Fibroblast of skin of scalp (primary cell): ENCODE measurements at places on chromosomes 11 and 22.
A peak's percentile ranks its signal among the peaks of the same experiment; 100 is the strongest.

GRCh38 chr11:126146454-126147192 is 64.8 kb downstream of the RPUSD4 start:
- DNase-seq: no peak

DNA sequence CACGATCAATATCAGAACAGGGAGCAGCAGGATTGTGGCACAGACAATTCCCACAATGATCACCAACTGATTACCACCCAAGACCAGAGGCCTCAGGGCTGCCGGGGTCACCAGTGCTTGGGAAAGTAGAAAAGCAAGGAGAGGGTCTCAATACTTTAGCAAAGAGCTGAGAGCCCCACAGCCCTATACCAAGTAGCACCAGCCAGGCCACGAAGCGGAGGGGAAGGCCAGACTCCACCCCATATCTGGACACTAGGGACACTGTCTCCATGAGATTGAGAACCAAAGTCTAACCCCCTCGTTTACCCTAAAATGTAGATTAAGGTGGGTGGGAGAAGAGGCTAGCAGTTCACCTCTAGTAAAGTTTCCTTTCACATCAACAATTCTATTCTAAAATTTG is 24.1 kb upstream of the SCN2B start:
- no peak for DNase-seq

DNA sequence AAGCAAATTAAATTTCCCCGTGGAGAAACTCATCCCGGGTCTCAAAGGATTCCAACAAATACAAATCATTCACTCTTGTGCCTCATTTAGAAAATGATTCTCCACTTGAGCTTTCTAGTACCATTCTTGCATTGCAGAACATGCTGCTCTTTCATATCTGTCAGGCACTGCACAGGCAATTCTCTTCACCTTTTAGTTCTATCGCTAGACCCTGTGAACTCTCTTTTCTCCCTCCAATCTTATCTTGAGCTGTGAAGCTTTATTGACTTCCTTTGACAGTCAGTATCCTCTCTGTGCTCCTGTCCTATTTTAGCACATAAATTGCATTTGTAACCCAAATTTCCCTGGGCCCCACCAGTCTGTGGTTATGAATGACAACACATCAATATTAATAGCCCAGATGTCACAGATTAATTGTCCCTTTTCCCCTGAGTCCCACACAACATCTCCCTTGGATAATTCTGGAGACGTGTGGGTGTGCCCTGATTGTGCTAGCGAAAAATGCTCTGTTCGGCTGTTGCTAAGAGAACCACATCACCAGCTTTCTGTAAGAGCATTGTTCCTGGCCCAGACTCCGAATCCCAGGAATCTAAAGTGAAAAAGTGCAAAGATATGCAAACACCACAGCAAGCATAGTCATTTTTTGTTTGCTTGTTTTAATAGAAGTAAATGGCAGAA is 22.4 kb upstream of the SC5D start:
- no peak for DNase-seq

DNA sequence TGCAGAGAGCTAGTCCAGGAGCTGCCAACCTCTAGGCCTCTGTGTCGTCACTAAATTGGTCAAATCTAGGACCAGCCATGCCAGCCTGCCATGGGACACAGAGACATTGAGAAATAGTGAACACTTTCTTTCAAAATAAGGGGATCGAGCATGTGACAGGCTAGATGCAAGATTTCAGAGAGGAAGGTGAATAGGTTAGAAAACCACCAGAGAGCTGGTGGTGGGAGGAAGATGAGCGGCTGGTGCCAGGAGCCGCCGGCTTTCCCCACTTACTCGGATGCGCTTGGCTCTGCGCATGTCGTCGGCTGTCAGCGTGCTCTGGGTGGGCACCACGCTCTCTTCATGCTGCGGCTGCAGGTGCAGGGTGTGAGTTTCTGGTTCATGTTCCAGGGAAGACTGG is 35.4 kb upstream of the NFRKB start:
- DNase-seq: no peak

DNA sequence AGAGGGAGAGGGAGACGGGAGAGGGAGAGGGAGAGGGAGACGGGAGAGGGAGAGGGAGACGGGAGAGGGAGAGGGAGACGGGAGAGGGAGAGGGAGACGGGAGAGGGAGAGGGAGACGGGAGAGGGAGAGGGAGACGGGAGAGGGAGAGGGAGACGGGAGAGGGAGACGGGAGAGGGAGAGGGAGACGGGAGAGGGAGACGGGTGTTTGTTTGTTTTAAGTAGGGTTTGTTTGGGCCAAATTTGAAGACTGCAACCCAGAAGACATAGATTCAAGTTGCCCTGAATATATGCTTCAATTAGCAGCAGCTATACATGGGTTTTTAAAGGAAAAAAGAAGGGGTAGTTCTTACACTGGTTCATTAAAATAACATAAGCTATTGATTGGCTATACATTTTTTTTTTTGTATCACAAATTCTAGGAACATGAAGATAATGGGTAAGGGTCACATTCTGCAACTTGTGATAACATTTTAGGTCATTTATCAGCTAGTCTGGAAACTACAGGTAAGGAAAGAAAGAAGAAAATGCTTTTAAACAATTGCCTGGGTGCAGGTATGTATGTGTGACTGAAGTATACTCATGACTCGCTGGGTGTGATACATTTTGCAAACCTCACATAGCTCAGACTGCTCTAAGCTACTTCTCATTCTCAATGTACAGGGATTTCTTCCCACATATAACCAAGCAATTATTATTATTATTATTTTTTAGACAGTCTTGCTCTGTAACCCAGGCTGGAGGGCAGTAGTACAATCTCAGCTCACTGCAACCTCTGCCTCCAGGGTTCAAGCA is 67.3 kb downstream of the MCHR1 start:
- no peak for DNase-seq

DNA sequence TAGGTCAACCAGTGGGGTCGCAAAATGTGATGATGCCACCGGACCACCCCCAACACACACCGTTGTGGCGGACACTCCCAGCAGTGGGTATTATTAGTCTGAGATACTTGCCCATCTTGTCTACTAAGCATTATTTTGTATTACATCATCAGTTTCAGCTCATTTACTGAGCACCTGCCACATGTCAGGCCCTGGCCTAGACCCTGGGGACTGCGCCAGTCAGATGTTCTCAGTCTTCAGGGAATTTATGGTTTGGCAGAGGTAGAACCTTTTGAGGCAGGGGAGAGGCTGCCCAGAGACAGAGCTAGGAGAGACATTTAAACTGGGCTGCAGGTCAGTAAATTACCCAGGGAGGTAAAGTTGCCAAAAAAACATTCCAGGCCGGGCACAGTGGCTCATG is 43.1 kb upstream of the GCAT start:
- no peak for DNase-seq

- DNase-seq: peak; percentile 52
These were observed 260.0 kb downstream of the SOX6 start for GRCh38 chr11:16096336-16096735.

DNA sequence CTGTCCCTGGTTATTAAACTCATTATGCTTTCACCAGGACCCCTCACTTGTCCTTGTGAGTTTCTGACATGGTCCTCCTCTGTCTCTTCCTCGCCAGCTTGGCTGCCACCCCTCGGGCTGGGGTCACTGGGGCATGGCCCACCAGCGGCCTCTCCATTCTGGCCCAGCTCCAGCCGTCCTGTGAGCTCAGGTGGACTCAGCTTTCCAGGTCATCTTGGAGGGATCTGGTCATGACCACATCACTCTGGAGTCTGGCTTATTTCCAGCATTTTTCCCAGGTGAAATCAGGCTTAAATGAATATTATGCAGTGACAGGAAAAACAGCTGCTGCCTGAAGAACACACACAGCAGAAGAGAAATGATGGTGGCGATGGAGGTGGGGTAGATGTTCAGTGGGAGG is 224.5 kb downstream of the ADAMTS15 start:
- no peak for DNase-seq

DNA sequence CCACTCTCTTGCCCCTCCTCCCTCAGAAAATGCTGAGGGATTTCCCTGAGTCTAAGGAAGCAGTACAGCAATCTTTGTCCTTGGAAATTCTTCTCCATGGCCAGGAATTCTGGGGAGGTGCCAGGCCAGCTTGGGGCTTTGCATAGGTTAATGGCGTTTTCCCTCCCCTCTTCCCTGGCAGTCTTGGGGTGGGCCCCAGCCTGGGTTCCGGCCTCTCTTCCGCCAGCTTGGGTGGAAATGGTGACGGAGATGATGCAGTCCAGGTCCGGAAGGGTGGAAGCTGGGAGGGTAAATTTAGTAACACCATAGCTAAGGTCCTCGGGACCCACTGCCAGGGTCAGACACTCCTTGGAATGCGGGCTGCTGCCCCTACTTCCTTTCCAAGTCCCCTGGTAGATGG is 5.0 kb downstream of the PHLDB1 start:
- no peak for DNase-seq

- no peak for DNase-seq
These were observed 19.1 kb downstream of the ZNF143 start for GRCh38 chr11:9479899-9480298.

DNA sequence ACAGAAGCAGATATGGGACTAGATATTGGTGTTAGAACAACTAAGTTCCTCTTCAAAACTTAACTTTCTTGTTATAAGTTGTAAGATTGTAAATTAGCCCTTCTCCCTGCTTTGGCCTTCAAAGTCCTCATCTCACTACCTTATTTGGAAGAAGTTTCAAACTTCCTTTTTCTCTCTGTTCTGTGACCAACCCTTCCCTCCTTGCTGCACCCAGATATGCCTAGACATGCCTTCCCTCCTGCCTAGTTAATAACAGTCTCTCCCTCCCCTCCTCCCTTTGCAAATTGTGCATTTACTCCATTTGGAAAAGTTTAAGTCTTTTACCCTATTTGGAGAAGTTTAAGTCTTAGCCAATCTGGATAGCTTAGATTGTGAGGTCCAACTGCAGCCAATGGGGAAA is 4.9 kb downstream of the OR52K2 start:
- no peak for DNase-seq

- peak; percentile 93 for DNase-seq
These were observed 518.7 kb downstream of the NTM start for GRCh38 chr11:131889146-131889577.

GRCh38 chr11:92738276-92738675 is 231.2 kb upstream of the MTNR1B start:
- DNase-seq: peak; percentile 44

DNA sequence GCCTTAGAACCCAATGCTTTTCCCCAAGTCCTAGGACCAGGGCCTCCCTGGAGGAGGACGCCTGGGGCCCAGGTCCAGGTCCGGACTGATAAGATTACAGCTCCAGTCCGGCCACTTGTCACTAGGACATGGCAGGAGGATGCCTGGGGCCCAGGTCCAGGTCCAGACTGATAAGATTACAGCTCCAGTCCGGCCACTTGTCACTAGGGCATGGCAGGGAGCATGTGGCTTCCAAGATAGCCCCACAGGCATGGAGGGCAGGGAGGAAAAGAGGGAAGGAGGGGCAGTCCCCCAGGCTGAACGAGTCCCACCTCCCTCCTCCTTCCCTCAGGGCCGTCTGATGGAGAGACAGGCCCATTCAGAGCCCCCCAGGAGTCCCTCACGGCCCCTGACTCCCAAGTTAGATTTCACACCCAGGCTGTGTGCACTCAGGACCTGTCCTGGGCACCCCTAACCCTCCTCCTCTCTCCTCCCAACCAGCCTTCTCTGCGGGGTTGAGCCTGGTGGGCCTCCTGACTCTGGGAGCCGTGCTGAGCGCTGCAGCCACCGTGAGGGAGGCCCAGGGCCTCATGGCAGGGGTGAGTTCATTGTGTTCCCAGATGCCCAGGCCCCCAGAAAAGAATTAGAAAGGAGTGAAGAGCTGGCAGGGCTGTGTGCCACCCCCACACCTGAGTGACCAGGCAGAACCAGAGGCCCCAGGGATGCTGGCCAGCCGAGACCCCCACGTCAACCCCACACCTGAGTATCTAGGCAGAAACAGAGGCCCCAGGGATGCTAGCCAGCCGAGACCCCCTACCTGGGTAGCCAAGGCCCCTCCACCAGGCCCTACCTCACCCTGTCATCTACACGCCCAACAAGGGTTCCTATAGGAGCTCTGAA is 2.1 kb downstream of the TSPAN32 start:
- DNase-seq: no peak

DNA sequence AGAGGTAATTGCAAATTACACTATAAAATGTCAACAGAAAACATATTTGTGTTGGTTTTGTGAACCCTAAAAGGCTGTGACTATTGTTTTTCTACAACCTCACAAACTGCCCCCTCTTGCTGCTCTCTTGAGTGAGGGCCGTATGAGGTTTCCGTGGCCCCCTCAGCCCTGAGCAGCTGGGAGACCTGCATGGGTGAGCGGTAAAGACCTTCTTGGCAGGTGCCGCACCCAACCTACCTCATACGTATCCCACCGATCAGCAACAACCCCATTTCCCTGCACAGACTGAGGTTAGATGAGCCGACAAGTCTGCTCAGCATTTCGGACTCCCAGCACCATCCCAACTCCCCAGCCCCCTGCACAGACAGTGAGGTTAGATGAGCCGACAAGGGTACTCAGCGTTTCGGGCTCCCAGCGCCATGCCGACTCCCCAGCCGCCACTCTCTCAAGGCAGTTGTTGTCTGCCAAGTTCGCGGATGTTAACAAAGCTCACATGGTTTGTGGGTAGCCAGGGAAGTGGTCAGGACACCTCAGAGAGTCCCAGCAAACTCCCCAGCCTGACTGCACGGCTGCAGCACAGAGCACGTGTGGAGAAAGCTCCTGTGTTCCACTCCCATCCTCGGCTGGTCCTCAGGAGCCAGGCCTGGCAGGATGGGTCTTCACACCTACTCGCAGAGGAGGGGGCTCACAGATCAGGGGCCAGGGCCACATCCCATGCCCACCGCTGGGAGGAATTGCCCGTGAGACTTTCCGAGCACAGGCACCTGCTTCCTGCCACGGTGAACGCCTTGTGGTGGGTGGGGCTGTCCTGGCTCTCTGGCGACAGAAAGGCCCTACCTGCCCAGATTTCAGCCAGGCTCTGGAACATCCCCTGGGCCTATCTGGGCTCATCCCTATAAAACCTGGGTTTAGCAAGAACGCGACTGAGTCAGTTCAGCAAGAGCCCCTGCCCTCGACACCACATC is 502.9 kb downstream of the BRD1 start:
- DNase-seq: no peak

GRCh38 chr11:108670451-108670850 is 5.6 kb downstream of the DDX10 start:
- peak; percentile 42 for DNase-seq

- DNase-seq: no peak
These were observed 48.7 kb upstream of the TH start for GRCh38 chr11:2220173-2220771.

DNA sequence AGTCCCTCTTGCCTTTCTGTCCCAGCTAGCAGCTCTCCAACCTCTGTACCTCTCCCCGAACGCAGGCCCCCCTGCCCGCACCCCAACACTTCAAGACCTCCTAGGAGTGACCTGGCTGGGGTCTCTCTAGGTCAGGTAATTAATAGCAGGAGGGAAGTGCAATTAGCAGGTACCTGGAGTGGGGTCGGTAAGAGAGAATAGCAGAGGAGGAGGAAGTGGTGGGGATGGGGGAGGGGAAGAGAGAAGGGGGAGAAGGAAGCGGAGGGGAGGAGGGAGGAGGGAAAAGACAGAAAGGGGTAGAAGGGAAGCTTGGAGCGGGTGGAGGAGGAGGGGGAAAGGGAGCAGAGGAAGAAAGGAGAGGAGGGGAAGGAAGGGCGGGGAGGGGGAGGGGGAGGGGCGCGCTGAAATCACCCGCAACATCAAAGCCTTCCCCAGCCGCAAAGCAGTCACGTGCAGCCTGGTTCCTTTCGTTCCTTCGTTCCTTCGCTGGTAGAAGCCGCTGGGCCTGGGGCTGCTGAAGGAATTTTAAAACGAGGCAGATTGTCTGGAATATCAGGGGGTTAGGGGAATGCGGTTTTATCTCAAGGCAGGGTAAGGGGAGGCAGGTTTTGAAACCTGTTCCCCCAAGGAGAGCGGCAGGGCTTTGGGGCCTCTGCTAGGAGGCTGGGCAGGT is 29.3 kb upstream of the TCF20 start:
- DNase-seq: no peak
